ENCODE measurements at places on chromosomes 7 and 10. TPM values are rescaled to one million over a fixed set of nuclear protein-coding genes. Genes with fewer than 3 reads are reported as not detected.

DKK1 gene
- polyA plus RNA-seq: 223 TPM

PIK3CG gene
- not detected for polyA plus RNA-seq

EPDR1 gene
- not detected for polyA plus RNA-seq

GFRA1 gene
- polyA plus RNA-seq: not detected

WEE2 gene
- not detected for polyA plus RNA-seq

VSTM2A gene
- polyA plus RNA-seq: not detected

CFAP69 gene
- polyA plus RNA-seq: 0.67 TPM

CRYGN gene
- polyA plus RNA-seq: not detected

OR9A2 gene
- polyA plus RNA-seq: not detected

PHYH gene
- polyA plus RNA-seq: 11.5 TPM

ANLN gene
- polyA plus RNA-seq: 55.6 TPM

DNA sequence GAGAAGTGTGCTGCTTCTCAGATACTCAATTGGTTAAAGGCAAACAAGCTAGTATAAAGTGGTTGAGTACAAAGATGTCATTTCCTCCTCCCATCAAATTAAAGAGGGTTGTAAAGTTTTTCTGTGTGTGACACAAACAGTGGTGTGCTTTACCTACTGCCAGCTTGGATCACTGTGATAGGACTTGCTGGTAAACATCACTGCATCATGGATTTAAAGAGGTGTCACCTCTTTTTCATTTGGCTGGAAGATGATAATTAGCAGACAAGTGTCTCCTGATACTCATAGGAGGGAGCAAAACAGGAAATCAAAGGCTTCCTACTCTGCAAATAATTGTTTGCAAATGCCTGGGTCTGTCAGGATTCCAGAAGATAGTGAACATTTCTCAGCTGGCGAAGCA lies 200.5 kb downstream of the MDFIC start:
- DNase-seq: no peak

DNA sequence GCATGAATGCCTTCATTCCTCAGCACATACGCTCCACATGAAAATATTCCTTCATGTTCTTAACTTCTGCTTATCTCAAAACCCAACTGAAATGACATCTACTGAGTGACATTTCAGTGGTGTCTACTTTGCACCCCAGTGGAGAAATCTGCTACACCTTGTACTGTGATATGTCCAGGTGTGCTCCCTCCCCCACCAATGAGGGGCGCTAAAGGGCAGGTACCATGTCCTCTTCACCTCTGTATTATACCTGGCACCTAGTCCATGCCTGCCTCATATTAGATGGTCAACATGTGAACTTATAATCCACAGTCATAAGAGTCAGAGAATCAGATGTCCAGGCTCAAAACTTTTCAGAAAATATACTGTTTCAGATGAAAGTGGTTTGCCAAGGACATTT lies 2.1 kb downstream of the PAXIP1 start:
- DNase-seq: no peak

DNA sequence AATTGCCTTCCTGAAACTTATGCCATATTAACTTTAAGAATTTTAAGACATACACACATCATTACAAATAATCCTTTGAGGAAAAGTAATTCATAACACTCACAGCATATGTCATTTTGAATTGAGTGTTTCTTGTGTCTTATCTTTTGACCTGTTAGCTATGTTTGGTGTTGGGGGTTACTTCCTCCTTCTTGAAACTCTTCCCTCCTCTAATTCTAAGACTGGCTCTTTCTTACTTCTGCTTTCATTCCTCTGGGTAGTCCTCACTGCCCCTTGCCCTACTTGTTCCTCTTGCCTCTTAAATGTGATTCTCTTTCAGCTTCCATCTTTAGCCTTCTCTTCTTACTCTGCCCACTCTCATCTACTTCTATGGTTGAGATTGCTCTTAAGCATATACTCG lies 28.3 kb upstream of the PIP4K2A start:
- DNase-seq: no peak

- DNase-seq: no peak
Measured at GRCh38 chr7:151085329-151085690, 965 bp upstream of the AGAP3 start.

DNA sequence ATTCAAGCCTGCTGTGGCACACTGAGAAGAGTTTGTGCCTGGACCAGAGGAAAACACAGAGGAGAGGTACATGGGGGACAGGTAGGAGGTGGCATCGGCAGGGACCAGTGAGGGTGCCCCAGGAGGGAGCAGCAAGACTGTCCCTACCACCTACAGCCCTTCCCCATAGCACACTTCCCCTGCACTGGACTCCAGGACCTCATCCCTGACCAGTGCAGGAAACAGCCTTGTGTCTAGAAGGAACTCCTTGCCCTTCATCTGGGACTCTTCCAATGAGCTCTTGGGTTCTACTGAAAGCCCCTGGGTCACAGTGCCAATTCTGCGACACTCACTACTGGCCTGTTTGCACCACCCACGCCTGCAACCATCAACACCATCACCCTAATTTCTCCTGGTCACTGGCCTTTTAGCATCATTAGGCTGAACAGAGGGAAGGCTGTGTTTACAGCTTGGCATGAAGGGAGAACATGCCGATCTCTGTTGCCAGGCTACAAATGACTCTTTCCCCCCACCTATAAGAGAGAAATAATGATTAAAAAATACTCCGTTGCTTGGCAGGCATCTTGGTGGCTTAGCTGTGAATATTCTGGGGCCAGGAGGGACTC lies 371.9 kb upstream of the ZMIZ1 start:
- DNase-seq: no peak

GRCh38 chr10:113350311-113351040 lies 202.4 kb upstream of the HABP2 start:
- DNase-seq: no peak

DNA sequence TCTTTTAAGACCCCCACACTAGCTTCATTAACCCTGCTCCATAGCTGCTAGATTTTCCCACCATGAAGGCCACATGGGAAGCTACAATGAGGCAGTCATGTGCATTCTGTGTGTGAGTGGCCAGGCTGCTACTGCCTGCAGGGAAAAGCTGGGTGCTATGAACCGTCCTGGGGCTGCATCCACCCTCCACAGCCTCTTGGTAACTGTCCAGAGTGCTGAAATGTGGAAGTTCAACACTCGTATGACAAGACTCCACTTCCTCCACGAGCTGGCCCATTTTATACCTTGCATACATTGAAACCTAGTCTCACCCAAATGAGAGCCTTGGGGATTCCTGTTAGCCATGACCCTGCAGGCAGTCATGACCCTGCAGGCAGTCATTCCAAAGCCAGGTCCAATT lies 59.4 kb downstream of the CUZD1 start:
- no peak for DNase-seq

DNA sequence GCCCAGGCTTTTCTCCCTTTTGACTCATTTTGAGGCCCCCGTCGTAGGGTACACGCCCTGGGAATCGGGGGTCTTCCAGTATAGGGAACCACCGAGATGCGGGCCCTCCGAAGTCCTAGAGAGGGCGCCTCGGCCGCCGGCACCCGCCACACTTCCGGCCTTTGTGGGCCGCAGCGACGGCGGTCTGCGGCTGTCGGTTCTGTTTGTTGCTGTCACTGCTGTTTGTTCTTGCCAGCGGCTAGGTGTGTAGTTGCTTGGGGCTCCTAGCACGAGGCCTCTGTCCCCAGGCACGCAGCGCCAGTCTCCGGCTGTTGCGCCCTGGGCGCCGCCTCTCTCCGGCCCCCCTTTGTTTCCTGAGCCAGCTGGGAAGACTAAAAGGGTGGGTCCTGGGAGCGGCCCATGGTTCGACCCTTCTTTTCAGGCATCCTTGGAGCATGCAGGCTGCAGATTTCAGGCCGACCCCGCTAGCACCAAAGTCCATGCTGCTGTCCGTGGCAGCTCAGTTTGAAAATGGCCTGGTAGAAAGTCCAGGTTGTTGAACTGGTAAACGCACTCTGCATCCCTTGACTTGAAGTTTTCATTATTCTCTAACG lies 17.8 kb upstream of the ZKSCAN1 start:
- DNase-seq: no peak

DNA sequence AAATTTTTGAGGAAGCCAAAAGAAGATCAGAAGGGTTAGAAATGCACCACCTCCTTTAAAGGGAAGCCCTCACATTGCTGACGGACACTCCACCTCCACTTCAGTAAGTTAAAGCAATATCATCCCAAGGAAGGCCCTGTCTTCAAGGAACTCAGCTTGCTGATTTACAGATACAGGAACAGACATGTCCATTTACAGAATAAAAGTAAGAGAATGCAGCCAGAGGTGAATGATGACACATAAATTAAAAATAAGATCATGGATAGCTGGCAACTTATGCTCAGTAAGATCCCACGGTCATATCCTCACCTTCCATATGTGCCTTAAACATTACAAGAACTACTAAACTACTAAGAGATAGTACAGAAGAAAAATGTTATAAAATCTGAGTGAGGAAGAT lies 20.4 kb downstream of the GRB10 start:
- peak; percentile 11 for DNase-seq

GRCh38 chr10:33732161-33732680 lies 397.8 kb upstream of the NRP1 start:
- no peak for DNase-seq

- no peak for DNase-seq
Measured at GRCh38 chr10:71771204-71771603, 2.1 kb downstream of the VSIR start.

- no peak for DNase-seq
Measured at GRCh38 chr7:2771274-2771731, 72.8 kb downstream of the GNA12 start.

DNA sequence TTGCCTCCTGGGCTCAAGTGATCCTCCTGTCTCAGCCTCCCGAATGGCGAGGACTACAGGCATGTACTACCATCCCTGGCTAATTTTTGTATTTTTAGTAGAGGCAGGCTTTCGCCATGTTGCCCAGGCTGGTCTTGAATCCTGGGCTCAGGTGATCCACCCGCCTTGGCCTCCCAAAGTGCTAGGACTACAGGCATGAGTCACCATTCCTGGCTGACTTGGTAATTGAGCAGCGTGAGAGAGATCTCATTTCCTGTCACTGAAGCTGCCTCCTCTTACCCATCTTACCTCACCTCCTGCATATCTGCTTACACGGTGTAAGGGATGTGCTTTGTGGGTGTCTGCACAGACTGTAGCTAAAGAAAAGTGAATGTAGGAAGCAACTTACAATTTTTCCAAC lies 9.7 kb downstream of the IFIT3 start:
- peak; percentile 54 for DNase-seq

GRCh38 chr10:46096446-46096845 lies 50.4 kb upstream of the MSMB start:
- no peak for DNase-seq

DNA sequence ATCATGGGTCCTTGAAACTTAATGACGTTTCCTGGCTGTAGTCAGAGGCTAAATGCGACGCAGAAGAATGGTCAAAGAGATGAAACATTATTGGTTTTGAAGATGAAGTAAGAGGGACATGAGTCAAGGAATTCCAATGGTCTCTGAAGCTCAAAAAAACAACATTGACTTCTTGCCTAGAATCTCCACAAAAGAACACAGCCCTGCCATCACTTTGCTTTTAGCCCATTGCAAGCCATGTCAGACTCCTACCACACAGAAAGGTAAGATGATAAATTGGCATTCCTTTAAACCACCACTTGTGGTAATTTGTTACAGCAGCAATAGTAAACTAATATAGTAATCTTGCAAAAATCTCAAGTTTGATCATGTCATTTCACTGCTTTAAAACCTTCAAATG lies 109.4 kb downstream of the TMEM26 start:
- no peak for DNase-seq

DNA sequence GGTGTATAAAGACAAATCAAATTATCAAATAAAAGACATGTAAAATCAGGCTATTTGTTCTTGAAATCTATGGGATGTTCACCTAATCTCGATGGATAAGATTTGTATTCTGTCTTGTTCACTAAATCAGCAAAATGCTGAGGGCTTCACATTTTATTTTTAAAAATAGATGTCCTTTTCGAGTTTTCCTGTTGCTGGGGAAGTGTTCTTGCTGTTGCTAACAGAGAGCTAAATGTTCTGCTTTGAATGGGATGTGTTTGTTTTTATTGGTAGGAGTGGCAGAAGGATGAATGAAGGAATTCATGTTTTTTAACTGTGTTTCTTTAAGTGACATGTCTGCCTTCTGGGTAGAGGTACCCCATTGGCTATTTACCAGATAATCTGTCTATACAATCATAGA lies 7.3 kb upstream of the SNX13 start:
- DNase-seq: no peak

DNA sequence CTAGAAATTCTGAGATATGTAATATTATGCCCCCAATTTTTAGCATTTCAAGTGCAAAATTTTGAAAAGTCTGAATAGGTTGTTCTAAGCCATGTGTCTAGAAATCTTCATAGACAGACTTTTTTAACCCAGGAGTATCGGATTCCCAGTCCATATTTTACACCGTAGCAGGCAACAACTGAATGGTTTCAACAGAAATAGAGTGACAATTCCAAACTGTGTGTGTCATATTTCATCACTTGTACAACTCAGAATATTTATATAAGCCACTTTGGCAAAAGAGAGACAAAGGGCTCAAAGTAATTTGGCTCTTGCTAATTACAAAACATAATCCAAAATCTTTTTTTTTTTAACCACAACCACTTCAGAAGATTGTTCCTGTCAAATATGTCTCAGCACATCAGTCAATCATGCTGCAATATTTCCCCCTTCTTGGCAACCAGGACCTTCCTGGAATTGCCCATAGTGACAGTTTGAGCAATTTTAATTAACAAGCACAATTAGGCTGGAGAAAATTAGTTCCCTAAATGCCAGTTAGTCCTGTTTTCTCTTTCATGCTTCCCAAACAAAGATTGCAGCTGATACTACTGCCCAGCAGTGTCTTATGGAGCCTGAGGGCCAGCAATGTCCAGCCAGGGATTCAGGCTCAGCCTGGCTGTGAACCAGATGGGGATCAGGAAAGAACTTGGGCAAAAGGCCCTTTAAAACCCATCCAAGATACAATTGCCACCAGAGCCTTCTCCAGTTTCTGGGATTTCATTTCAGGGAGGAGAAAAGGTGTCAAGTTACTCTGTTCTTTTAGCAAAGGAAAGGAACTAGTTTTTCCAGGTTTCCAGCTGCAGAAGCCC lies 533.3 kb upstream of the GHITM start:
- no peak for DNase-seq

DNA sequence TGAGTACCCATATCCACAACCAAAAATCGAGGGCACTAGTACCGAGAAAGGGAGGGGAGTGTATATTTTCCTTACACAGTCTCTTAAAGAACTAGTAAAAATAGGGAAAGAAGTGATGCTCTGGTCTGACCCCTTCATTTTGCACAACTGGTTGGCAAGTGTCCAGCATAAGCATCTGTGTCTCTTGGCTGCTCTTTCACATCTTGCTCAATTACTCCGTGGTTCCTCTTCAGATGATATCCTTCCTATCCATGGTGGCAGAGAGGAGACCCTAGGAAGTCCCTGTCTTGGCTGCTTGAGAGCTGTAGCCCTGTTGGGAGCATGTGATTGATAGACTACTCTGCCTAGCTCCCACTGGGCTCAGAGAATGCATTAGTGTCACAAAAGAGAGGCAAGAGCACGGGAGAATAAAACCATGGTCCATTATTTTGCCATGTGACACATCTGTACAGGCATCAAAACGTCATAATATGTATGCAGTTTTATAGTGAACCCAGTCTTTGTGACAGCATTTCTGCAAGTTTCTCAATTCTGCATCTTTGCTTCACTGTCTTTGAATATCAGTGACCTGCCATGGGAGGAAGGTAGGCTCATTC lies 111.8 kb upstream of the ANKRD1 start:
- no peak for DNase-seq
